ENCODE measurements at places on chromosomes 6 and 20.

GRCh38 chr6:7568021-7568420 lies 22.0 kb upstream of the SNRNP48 start:
- DNase-seq, result no peak

- no peak for DNase-seq
Observed at GRCh38 chr6:150641398-150642139, 41.9 kb downstream of the PLEKHG1 start.

GRCh38 chr6:41443616-41444525 lies 102.3 kb upstream of the FOXP4 start:
- DNase-seq, result no peak

DNA sequence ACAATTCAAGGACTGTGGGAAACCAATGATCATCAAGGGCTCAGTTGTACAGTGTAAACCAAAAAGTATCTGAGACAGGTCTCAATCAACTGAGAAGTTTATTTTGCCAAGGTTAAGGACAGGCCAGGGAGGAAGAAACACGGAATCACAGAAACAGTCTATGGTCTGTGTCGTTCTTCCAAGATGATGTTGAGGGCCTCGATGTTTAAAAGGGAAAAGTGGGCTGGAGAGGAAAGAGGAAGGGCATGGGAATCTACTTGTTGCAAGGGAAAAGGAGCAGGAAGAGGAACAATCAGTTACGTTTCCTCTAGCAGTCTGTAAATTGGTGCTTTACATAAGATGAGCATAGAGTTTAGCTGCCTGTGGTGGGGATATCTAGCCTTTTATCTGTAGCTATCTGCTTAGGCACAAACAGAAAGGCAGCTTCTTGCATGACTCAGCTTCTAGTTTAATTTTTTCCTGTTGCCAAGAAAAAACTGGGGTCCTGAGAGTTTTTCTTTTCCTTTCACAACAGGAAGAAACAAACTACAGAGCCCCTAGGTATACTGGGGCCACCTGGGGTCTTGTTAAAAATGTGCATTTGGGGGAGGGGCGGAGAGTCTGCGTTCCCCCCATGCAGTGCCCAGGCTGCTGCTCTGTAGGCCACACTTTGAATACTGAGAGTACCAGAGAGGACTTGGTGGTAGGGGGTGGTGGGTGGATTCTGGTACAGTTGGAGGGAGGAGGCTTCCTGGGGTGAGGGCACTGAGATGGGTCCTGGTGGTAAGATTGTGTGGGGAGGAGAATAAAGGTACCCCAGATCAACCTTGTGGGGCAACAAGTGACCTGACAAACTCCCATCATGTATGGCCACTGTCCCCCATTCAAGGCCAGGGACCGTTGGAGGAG lies 35.3 kb upstream of the EZR start:
- DNase-seq, result no peak

DNA sequence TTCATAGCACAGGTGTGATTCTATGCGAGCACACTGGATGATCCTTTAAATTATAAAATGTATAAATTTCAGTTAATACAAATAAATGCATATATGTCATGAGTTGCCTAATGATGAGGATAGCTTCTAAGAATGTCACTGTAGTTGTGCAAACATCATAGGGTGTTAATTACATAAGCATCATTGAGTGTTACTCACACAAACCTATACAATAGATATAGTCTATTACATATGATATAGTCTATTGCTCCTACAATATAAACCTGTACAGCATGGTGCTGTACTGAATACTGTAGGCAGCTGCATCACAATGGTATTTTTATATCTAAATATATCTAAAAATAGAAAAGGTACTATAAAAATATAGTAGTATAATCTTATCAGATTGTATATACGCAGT lies 159.0 kb downstream of the PTPRK start:
- DNase-seq, result no peak

GRCh38 chr20:25050501-25051350 lies 7.2 kb downstream of the ACSS1 start:
- DNase-seq, result no peak

DNA sequence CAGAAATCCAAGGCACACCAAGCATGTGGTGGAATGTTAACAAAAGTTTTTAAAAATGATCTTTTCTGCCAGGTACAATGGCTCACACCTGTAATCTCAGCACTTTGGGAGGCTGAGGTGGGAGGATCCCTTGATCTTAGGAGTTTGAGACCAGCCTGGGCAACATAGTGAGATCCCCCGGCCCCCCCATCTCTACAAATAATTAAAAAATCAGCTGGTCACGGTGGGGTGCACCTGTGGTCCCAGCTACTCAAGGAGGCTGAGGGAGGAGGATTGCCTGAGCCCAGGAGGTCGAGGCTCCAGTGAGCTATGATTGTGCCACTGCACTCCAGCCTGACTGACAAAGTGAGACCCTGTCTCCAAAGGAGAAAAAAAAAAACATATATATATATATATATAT lies 8.0 kb downstream of the RIPK1 start:
- DNase-seq, result no peak

- DNase-seq, result no peak
Observed at GRCh38 chr20:6469695-6470094, 297.8 kb upstream of the BMP2 start.

GRCh38 chr6:119739769-119740168 lies 390.2 kb upstream of the MAN1A1 start:
- no peak for DNase-seq

GRCh38 chr20:731891-732560 lies 36.3 kb downstream of the SLC52A3 start:
- DNase-seq, result no peak

DNA sequence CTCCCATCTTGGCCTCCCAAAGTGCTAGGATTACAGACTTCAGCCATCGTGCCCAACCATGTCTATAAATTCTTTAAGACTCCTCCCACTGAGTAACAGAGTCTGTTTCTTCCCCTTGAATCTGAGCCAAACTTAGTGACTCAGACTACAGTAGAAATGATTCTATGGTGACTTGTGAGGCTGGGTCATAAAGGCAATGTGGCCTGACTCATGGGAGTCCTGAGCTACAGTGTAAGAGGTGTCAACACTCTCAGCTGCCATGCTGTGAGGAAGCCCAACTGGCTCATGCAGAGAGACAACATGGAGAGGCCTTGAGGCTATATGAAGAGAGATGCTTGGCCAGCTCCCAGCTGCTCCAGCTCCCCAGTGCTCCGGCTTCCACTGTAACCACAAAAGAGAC lies 5.2 kb upstream of the NRSN2 start:
- DNase-seq, result no peak

DNA sequence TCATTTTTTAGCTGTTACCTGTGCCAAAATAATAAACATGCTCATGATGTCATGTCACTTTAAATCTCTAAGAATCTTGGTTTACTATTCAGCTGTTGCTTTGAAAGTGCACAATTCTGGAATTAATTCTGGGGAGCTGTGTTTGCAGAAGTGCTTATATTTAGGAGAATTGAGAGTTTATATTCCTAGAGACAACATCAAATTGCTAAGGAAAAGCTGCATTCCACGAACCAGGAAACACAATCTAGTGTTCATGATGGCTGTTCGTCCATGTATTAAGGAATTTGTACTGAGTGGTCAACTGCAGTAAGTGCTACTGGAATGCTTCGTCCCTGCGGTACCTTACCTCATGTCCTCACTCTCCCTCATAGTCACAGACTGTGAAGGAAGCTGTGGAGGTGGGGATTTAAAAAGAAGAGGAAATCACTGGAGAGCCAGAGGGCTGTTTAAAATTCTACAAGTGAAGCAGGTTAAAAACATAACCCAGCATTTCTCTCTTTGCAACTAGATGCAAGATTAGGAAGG lies 161.0 kb downstream of the TRMT11 start:
- DNase-seq, result no peak

GRCh38 chr6:162849269-162849668 lies 121.5 kb downstream of the PACRG start:
- DNase-seq, result no peak

GRCh38 chr6:48109944-48110343 lies 1.1 kb downstream of the PTCHD4 start:
- DNase-seq, result peak; percentile 50

GRCh38 chr6:118683881-118684872 lies 32.8 kb upstream of the CEP85L start:
- no peak for DNase-seq

DNA sequence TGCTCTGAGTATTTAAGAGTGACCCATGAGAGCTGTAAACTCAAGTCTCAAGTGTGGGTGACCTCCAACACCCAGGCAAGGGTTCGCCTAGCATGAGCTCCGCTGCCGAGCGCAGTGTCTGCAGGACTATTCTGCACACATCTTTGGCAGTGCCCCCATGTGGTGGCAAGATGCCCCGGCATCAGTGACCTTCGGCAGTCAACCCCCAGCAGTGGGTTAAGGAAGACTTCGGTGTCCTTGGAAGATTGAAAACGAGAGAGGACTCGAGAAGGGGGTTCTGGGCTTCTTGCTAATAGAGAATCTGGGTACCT lies 43.1 kb downstream of the RBM38 start:
- DNase-seq, result no peak

- no peak for DNase-seq
Observed at GRCh38 chr6:112204350-112204706, 50.0 kb downstream of the LAMA4 start.

DNA sequence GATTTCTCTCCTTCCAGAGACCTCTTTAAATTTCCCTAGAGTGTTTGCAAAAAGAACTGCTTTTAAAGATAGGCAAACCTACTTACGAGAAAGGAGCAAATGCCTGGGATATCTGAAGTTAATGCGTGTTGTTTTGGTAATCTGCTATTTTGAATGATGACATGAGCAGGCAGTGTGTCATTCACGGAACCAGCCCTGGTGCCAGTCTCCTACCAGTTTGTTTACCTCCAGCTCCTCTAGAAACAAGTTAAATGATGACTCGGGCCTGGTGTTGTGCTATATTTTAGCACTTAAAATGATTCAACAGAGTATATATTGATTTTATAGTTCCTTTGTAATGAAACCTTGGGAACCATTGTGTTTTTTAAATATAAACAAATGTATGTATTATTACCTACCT lies 41.1 kb upstream of the MAP3K4 start:
- DNase-seq, result no peak

- DNase-seq, result no peak
Observed at GRCh38 chr20:9903048-9903655, 64.3 kb upstream of the PAK5 start.

DNA sequence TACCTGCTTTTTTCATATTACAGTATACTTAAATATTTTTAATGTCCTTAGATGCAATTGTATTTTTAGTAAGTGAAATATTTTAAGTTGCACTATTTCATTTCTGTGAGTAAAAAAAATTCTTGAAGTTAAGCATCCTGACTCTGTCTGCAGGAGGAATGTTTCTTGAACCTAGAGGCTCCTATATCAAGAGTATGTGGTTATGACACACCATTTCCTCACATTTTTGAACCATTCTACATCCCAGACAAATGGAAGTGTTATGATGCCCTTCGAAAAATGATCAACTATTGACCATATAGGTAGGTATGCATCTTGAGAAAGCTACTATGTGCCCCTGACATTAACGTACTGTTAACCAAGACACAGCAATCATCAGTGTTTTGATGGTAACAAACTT lies 237.0 kb downstream of the BCKDHB start:
- no peak for DNase-seq

DNA sequence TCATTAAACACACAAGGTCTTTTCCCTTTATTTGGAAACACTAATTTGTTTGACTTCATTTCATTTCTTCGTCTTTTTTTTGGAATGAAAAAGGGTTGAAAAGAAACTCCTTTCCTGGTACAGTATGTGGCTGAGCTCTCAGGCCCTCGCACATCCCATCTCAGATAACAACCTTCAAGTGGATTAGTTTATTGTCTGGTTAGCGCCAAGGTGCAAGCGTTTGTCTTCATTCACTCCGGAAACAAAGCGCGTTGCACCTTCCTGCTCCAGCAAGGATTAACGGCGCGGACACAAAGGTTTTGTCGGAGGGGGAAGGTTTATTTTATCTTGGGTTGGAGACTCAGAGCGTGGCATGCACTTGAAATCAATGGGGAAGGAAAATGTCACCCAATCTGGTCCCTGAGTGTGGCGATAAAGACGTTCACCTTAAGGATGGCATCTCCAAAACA lies 5.3 kb upstream of the NKX2-2 start:
- no peak for DNase-seq

DNA sequence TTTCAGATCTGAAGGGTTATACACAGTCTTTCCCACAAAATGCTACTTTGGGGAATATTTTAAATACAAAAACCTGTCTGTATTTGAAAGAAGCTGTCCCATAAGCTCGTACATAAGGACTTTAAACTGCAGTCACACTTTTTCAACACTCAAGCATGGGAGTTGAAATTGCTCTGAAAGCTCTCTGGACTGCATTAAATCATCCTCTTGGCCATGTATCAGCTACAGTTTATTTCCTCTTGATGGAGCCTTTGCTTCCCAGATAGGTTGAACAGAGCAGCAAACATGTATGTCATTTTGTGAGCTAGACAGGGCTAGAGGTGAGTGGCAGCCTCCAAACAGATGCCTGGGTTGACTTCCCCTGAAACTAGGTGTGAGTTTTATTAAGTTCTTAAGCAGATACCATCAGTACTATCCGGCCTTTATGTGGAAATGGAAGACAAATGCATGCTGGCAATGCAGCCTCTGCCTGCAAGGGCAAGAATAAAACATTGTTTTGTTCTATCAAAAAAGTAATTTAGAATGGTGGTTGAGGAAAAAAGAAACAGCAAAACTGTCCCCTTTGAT lies 105.9 kb upstream of the ENPP5 start:
- DNase-seq, result no peak

DNA sequence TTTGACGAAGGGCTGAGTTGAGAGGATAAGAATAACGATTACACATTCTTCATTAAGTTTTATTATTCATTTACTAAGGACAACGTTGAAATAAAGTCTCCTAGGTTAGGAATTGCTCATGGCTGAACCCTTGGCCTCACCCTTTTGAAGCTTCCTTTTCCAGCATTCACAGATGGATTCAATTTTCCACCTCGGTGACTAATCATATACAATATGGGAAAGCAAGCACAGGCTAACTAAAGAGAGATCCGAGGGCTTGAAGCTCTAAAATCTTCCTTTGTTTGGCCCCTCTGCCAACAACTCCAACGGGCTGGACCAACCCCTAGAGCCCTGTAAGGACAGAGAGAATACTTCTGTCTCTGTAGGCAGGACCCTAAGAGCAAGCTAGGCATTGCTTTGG lies 159.5 kb downstream of the SOD2 start:
- DNase-seq, result no peak

DNA sequence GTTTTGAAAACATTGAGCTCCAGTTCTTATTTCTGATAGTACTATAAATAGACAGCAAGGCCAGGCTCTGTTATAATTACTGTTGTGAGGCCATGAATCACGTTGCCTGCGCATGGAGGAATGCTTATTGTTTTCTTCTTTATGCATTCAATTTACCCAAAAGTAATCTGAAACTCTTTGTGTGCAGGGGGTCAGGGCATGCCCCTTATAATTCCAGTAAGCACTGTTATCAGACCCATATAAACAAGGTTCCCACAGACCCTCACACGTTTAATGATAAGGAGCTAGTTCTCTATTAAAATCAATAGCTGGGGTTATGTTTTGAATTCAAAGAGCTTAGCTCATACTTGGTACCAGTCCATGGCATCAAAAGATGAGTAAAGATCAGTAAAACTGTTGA lies 174.8 kb upstream of the ARG1 start:
- no peak for DNase-seq
